T-helper 9 cell (primary cell): ENCODE measurements at places on chromosomes 11 and 22.

DNA sequence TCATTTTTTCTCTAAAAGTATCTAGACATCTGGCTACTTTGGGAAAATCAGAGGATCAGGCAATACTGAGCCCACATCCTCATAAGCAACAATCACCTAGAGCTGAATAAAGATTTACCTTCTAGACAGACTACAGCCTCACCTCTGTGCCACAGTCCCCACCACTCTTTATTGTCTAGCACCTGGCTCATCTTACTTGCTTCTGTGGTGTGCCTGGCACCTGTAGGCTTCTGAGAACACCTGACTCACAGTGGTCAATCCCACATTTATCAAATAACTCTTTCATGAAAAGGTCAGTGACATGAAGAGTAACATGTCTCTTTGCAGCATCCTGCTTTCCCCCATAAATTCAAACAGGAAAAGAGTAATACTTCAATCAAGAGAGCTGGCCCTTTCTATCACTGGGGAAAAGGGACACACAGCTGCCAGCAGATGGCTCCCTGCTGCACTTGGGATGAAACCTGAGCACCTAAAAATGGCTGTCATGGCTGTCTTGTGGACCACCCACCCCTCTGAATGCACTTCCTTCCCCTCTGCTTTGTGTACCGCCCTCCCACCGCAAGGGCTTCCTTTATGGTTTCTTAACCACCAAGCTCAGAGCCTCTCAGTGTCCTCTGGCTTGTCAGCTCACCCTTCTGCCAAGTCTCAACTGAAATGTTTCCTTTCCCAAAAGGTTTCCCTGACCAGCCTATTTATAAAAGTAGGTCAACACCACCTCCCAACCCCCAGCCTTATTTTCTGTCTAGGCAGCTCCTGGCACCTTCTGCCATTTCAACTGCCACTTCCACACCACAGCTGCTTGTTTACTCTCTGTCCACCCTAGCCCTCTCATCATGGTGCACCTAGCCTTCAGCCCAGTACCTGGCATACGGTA is 9.3 kb downstream of the TFIP11 start:
- peak; percentile 36 for DNase-seq

DNA sequence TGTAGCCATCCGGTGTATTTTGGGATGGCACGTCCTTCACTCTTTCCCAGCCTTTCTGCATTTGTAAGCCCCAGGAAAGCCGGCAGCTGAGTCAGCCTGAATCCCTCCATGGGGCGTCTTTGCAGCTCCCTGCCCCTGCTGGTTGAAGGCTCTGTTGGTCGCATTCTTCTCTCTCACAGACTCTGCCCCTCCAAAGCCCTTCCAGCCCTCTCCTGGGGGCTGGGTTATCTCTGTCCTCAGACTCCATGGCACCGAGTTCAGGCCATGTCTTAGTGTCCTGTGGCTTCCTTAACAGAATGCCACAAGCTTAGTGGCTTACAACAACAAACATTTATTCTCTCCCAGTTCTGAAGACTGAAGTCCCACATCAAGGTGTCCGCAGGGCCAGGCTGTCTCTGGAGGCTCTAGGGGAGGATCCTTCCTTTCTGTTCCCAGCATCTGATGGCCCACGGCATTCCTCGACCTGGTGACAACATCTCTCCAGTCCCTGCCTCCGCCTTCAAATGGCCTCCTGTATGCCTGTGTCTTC is 62.2 kb downstream of the BCR start:
- no peak for DNase-seq

DNA sequence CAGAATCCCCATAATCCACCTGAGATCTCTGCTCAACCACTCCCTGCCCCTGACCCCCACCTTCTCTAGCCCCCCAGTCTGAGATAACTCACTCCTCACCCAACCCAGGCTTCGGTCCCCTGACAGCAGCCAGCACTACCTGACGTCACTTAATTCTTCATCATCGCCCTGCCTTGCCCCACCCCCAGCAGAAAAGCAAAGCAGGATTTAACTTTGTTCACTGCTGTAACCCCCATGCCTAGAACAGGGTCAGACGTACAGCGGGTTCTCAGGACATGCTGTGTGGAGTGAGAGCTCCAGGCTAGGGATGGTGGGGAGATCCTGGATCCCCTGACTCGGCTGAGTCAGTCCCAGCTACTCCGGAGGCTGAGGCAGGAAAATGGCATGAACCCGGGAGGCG is 45.8 kb downstream of the ELFN2 start:
- no peak for DNase-seq

- no peak for DNase-seq
These were observed 27.5 kb downstream of the MACROD1 start for GRCh38 chr11:64138398-64138797.

GRCh38 chr11:44408711-44409470 is 99.0 kb upstream of the ALX4 start:
- DNase-seq, result no peak

DNA sequence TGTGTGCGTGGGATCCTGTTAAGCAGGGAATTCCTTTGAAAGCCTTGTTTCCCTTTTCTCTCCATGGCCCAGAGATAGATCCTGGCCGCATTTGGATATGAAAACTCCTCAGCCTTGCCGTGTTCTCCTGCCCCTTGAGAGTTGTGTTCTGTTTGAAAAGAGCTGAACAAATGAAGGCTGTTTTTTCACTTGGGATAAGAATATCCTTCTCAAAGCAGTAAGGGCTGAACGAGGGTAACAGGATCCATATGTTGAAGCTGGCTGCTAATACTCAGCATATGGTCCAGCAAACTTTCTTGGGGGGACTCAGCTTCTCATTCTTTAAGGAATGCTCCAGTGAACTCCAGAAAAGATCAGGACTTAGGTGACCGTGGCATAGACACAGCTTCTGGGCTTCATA is 114.5 kb upstream of the TTC12 start:
- no peak for DNase-seq

DNA sequence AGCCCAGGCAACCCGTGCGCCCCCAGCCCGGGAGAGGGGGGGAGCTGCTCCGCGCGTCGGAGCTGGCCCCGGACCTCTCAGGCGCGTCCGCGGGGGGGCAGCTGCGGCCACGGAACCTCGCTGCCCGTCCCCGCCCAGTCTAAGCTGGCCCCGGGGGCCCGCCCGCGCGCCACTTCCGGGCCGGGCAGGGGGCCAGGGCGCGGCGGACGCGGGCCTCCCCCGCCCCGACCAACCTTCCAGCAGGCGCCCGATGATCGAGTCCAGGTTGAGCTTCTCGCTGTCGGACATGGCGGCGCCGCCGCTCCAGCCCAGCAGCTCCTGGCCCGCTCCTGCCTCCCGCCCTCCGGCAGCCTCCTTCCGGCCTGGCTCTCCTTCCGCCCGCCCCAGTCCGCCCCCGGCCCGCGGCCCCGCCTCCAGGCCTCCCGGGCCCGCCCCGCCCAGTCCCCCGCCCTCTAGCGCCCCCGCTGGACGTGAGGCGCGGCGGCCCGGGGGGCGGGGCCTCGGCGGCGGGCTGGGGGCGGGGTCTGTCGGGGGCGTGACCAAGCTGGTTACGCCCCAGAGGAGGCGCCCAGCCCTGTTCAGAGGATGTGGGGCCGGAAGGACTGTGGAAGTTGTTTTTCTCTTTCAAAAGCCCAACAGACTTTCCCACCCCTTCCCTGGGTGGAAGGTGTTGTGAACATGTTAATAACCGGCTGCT is at the start of gene PPP1CA:
Gene PPP1CA (minus strand): TSS at position 364 of the 697 bp plus-strand sequence. CDS start 76 bp downstream, at position 288.
- DNase-seq, result peak; percentile 95

DNA sequence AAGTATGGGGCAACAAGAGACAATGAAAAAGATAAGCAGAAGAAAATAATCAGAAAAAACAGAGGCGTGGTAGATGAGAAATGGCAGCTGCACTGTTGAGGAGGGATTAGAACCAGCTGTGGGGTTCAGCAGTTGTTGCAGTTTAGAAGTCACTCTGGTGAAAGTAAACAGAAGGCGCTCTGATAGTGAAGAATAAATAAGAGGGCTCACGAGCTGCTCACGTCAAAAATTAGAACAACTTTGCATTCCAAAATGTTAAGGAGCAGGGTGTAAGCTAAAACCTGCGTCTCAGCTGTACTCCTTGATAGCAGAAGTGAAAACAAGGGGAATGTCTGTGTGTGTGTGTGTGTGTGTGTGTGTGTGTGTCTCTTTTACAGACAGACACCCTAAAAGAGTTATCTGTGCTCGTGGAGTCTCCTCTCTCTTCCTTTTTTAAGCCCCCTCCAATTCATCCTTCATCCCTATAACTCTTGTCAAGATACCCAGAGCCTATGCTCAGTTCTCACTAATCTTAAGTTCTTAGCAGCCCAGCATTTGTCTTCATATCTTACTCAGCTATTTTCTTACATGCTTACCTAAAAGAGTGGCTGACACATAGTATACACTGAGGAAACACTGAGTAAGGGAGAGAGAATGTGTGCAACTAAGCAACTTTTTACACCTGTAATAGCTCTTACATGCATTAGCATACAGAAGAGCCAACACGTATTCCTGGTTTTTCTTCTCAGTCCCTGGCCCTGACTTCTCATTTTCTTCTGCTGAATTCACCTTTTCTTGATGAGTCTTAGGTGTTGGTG is 8.9 kb downstream of the TTC17 start:
- DNase-seq, result no peak
